ENCODE measurements at places on chromosomes 2 and 18.

DNA sequence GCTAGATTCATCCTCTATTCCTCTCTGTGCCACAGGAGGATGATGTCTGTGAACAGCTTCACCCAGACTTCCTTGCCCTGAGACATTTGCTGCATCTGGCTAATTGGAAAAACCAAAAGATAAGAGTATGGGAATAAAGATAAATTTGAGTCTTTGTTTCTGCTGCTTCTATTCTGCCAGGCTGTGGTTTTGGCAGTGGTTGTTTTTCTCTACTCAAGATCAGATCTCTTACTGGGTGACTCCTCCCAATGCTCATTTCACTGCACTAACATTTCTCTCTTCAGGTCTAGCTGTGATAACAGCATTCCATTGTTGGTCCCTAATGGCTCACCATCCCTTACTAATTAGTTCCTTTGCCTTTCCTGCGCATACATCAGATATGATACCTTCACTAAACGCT lies 89.5 kb downstream of the CALCRL start:
- DNase-seq = no peak

DNA sequence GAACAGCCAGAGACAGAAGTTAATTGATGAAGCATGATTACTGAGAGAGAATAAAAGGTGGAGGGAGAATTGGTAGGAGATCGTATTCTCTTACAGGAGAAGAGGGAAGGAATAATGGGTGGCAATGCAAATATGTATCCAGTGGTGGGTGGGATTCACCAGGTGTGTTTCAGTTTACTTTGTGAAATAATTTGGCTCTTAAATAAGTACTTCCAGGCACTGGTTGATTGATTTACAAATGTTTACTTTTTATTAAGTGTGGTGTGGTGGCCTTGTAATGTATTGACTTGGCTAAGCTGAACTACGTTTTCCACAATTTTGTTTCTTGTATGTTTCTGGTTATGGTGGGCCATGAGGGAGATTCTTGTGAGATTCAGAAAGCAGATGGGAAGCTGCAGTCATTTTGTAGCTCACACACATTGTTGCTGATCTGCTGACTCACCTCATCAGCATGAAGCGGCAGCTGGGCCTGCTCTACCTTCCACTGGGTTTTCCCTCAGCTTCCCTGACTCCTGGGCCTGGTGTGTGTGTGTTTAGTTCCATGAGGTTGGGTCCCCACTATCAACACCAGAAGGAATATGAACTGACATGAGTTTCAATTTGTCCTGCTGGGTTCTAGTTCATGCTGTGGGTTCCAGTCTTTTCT lies 32.6 kb downstream of the MYL12B start:
- no peak for DNase-seq

GRCh38 chr2:102558463-102558862 lies 60.9 kb upstream of the SLC9A2 start:
- DNase-seq = no peak

DNA sequence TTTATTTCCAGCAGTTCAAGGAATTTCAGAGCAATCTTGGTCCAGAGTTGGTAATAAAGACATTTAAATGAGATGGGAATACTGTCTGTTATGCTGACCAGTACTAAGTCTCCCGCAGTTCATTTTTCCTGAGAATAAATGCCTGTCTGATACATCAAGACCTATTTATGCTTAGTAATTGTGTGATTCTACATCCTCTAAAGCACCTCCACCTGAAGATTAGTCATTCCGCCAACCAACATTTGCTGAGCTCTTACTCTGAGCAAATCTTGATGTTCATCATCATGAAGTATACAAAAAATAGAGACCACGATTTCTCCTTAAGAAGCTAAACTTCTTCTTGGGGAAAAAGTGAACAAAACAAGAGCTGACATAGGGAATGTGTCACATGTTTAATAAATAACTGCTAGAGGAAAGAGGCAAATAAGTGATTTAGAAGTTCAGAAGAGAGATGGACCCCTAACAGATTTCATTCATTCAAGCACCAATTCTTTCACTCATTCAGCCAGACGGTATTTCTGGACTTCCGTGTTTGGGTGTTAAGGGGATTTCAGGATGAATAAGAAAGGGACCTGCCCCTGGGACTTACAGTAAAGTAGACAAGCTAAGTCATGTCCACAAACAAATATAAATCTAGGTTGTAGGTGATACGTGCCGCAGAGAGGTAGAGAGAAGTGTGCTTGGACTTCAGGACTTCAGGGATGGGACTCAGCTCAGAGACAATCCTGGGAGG lies 34.2 kb upstream of the PPP4R1 start:
- no peak for DNase-seq

DNA sequence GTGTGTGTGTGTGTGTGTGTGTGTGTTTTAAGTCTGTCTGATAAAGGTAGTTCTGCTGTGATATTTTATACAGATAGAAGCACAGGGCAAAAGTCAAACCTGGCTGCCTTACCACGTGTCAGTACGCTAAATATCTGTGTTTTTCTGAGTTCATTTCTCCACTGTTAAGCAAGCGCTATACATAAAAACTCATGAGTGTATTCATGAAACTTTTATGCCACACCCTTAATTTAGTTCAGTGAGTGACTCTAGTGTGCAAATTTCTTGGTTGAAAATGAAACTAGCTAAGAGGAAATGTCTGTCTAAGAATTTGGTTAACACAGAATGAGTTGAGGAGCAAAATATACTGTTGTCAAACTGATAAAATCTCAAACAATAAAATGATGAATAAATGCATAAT lies 11.2 kb downstream of the CASP10 start:
- no peak for DNase-seq

GRCh38 chr2:69624131-69624530 lies 19.4 kb downstream of the AAK1 start:
- DNase-seq = no peak

DNA sequence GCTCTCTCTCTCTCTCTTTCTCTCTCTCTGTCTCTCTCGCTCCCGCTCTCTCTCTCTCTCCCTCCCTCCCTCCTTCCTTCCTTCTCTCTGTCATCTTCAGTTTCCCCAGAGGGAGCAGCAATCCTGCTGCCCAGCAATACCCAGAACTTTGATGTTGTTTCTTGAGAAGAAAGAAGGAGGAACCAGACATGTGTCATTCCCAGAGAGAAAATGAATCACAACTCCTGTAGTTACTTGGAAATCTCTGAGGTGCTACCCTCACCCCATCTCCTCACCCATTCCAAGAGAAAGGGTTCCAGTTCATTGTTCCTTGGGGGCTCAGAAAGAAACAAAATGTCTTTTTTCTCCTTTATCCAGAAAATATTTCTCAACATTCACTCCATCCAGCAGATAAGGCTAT lies 449.1 kb downstream of the TNS1 start:
- DNase-seq = no peak

DNA sequence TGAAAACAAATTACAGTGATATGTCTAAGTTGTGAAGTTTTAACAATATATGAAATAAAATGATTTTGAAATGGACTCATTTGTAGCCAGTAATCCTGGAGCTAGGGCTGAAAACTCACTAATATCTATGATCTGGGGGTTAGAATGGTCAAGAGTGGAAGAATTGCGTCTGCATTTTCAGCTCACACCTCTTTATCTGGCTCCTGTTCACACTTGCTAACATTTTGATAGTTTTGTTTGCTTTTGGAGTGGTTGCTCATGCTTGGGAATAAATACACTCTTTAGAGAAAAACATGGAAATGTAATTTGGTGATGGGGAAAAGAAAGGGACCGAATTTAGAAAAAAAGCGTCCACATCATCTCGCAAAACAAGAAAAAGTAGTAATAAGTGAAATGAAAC lies 30.7 kb downstream of the UBE2F start:
- DNase-seq = no peak

DNA sequence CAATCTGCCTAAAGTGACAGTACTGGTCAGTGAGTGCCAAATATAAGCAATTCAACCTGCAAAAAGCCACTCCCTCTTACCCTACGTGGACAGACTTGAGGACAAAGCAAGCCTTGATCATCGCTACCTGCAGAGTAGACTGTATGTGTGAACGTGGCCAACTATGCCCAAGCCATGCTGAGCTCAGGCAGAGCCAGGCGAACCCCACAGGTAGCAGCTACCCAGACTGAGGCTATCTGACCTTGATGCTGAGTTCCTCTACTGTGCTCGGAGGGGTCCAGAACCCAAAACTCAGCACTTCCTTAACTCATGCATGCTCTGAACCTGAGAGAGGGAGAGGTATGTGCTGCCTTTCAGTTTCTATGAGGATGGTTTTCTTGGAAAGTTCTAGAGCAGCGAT lies 63.5 kb upstream of the TMEM200C start:
- no peak for DNase-seq

GRCh38 chr2:33342705-33343104 lies 133.7 kb upstream of the RASGRP3 start:
- no peak for DNase-seq

- no peak for DNase-seq
Observed at GRCh38 chr2:172937884-172938712, 137.5 kb upstream of the MAP3K20 start.

GRCh38 chr2:240502430-240503121 lies 55.2 kb downstream of the ANKMY1 start:
- DNase-seq = no peak

GRCh38 chr2:219991116-219991515 lies 363.7 kb downstream of the SLC4A3 start:
- DNase-seq = no peak

DNA sequence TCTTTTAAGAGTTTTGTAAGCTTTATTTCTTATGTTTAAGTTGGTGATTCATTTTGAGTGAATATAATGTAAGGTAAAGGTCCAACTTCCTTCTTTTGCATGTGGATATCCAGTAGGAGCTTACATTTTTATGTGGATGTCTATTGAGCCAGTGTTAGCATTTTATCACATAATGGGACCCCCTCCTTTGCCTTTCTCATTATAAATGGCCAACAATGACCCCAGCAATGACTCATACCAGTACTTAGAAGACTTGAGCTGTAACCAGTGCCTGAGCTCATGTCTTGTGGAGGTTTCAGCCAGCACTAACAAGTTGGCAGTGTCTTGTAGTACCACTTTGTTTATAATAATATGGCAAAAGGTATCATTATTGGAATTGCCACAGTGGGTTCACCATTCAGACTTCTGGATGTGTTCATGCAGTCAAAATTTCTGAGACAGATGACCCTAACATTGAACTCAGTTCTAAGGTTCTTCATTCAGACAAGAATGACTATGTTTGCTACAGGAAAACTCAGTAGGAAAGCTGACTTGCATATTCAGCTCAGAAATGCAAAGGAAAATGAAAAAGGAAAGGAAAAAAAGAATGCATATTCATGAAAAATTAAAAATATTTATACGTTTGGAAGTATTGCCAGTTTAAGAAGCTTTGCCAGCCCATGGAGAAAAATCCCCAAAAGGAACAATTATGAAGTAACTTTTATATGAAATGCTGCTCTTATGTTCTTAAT lies 41.0 kb downstream of the CDKL4 start:
- no peak for DNase-seq

GRCh38 chr2:54377451-54377850 lies 78.7 kb upstream of the SPTBN1 start:
- no peak for DNase-seq

- DNase-seq = no peak
Observed at GRCh38 chr2:164840930-164841718, 499 bp downstream of the COBLL1 start.

- DNase-seq = no peak
Observed at GRCh38 chr2:30031184-30031583, 109.8 kb upstream of the ALK start.

DNA sequence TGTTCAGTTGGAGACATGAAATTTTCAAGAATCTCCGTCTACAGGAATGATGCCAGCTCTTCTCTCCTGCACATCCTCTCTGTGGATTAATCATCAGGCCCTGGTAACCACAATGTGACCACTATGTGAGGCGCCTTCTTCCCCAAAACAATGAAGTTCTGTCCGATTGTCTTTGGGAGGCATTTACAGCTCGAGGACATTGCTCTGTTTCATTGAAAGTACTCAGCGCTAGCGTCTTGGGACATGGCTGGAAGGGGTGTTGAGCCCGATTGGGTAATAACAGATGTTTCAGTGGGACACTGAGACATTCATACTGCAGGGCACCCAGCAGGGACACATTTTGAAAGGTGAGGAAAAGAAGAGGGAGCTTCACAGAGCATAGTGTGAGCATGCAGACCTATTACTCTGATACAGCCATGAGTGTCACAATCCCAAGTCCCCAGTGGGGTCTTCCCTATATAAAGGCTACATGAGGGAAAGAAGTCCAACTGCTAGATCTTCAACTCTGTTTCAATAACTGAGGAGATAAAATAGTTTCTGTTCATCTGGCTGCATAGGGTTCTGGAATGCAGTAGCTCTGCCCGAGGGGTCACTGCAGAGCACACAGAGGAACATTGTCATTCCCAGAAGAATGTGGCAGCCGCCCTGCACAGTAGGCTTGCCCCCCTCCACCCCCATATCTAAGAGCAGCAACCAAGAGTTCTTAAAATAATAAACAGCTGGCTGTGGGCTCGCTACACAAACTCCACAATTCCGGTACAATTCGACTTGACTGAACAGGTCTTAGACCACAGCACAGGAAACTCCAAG lies 237.3 kb downstream of the OSR1 start:
- DNase-seq = no peak

DNA sequence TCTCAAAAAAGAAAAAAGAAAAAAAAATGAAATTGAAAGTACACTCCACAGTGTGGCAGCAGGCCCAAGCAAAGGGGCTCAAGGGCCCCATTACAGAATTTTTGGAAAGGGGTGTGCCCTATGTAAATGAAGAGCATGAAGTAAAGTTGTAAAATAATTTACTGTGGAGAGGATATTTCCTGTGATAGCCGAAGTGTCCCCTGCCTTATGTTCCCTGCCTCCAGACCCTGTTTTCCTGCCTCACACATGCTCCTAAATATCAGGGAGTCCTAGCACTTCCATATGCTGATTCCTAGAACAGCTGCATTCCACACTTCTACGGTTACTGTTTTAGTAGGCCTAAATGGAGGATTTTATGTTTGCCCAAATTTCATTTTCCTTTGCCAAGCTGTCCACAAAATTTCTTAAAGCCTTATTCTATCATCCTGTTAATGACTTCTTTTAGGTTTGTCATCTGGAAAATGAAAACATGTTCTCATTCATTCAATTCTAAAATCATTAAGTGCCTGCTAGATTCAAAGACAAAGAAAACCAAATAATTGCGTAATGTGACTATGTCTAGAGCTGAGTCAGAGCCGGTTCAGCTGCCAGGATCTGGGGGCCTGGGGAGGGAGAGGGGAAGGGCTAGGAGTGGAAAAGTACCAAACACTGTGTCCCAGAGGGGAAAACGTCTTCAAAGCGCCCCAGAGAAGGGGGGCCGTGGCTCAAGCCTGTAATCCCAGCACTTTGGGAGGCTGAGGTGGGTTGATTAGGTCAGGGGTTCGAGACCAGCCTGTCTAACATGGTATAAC lies 25.9 kb upstream of the IMPA2 start:
- DNase-seq = no peak
